ENCODE measurements at places on chromosomes 5 and 9. TPM values are rescaled to one million over a fixed set of nuclear protein-coding genes. Genes with fewer than 3 reads are reported as not detected.

Gene FAM78A
- total RNA-seq = 39.8 TPM

Gene IFNA21
- not detected for total RNA-seq

Gene PCDHB16
- not detected for total RNA-seq

Gene LECT2
- total RNA-seq = not detected

Gene PDE6A
- not detected for total RNA-seq

Gene CTSV
- total RNA-seq = 0.16 TPM

Gene DOCK8
- total RNA-seq = 163 TPM

Gene IFNA4
- total RNA-seq = not detected

Gene ZNF883
- 1.6 TPM for total RNA-seq

Gene BARHL1
- total RNA-seq = not detected

Gene CCDC183
- total RNA-seq = 0.34 TPM

Gene FCN2
- not detected for total RNA-seq

Gene SLC25A2
- total RNA-seq = 0.25 TPM

Gene DDX4
- not detected for total RNA-seq

Gene QSOX2
- 21.5 TPM for total RNA-seq

Gene RBM27
- 29.1 TPM for total RNA-seq

Gene NAIF1
- 11.8 TPM for total RNA-seq

Gene ARHGEF28
- 0.05 TPM for total RNA-seq

Gene HSD17B4
- total RNA-seq = 111 TPM

Gene TRPM3
- total RNA-seq = not detected

Gene TAF11L6
- total RNA-seq = not detected

Gene CDC14B
- 0.54 TPM for total RNA-seq

Gene PCDHB2
- total RNA-seq = not detected

Gene BTNL3
- total RNA-seq = not detected

Gene FAM153A
- 56.9 TPM for total RNA-seq

Gene TMC1
- not detected for total RNA-seq

Gene PLK2
- 3.1 TPM for total RNA-seq

Gene ROR2
- total RNA-seq = not detected

Gene RANBP3L
- not detected for total RNA-seq

Gene NEUROG1
- total RNA-seq = not detected

Gene PFN3
- total RNA-seq = not detected

Gene OTULIN
- 60.5 TPM for total RNA-seq

Gene NFIB
- total RNA-seq = not detected

All from activated CD8-positive, alpha-beta T cell treated with anti-CD3 and anti-CD28 coated beads for 36 hours (primary cell).